ENCODE measurements at places on chromosomes 3 and 15.

- ATAC-seq: no peak
Measured at GRCh38 chr3:58519668-58520402, 17.2 kb downstream of the ACOX2 start.

GRCh38 chr3:148698190-148698810 is 597 bp downstream of the AGTR1 start:
- ATAC-seq: no peak

GRCh38 chr3:169278667-169279066 is 384.8 kb downstream of the MECOM start:
- ATAC-seq: peak; percentile 19

DNA sequence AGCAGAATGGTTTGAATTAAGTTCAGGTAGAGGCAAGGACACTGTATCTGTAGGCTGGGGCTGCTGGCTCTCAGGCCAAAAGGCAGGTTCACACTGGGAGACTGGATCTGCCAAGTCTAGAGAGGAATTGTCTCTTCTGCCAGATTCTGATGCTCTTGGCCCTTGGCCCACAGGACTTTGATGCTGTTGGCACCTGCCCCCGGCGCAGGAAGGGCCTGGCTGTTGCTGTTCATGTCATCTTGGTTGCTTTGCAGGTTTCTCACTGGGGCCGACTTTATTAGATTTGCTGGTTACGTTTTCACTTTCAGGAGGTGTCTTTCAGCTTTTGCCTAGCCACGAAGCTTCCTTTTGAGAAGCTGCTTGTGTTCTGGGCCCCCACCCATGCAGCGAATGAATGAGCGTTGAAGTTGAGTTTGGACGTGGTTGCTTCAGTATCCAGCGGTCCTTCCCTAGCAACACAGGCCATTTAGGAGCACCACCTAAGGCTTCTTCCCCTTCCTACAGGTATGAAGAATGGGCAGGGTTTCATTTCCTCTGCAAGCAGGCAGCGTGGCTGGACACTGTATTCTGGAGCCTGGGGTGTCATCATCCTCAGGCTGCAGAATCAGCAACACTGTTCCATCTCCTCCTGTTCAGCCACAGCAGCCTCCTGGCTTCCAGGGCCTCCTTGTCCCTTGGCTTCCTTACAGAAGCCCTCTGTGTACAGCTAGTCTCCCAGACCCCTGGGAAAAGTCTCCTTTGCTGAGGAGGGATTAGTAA is 65.6 kb upstream of the PRR23C start:
- no peak for ATAC-seq

DNA sequence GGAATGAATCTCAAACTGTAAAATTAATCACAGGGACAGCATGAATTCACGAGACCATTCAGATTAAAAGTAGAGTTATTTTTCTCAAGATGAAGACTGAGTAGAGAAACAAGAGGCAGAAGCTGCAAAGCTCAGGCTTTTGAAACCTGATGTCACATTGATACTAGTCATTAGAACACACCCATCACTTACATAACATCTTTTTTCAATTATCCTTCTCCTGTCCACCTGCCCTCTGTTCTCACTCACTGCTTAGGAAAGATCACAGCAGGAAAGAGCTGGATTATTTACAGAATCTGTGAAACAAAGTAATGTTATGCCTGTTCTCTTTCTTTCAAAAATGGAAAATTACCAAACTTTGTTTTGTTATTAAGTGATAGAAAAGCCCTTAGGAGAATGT is 72.0 kb upstream of the CDAN1 start:
- ATAC-seq: no peak

GRCh38 chr3:5275529-5275928 is 88.0 kb downstream of the EDEM1 start:
- ATAC-seq: no peak

Measured in gastroesophageal sphincter (tissue), 4 donors.